Ovary (tissue), 10 donors: ENCODE measurements at places on chromosomes 3 and 15.

DNA sequence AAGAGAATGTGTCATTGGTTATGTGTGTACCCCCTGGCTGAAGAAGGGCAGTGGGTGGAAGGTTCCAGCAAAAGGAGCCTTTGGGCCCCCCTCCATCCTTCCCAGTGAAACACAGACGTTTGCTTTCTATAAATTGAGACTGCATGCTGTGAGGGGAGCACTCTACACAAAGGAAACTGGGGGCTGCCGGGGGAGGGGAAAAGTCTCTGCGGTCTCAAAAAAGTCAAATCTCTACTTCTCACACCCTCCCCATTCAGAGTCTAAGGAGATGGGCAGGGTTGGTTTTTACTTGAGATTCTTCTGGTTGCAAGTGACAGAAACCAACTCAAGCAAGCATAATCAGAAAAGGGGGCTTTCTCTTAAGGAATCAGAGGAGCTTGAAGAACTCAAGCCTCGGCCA is 50.1 kb upstream of the TLE3 start:
- DNase-seq = no peak

- no peak for DNase-seq
Measured at GRCh38 chr3:25294169-25294805, 133.8 kb upstream of the RARB start.

DNA sequence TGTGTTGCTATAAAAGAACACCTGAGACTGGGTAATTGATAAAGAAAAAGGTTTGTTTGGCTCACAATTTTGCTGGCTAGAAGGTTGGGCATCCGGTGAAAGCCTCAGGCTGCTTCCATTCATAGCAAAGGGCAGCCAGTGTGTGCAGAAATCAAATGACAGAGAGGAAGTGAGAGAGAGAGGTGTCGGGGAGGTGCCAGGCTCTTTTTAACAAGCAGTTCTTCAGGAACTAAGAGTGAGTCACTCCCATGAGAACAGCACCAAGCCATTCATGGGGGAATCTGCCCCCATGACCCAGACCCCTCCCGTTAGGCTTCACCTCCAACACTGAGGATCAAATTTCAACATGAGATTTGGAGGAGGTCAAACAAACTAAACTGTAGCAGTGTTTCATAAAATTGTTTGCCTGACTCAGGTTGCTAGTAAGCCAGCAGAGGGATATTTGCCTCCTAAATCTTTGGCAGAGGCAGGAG is 4.5 kb upstream of the PARP15 start:
- DNase-seq = no peak

DNA sequence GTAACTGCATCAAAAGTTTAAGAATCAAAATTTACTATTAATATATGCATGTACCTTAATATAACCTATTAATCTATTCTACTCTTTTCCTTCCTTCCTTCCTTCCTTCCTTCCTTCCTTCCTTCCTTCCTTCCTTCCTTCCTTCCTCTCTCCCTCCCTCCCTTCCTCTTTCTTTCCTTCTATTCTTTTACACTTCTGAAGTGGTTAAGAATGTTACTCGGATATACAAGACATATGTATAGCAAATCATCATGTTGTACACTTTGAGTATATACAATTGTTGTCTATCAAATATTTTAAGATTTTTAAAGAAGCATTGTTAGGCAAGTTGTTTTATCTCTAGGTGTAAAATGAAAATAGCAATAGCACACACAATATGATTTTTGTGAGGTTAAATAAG is 713.1 kb upstream of the NAALADL2 start:
- no peak for DNase-seq
